ENCODE measurements at places on chromosomes 2 and 18.
A peak's percentile ranks its signal among the peaks of the same experiment; 100 is the strongest.

DNA sequence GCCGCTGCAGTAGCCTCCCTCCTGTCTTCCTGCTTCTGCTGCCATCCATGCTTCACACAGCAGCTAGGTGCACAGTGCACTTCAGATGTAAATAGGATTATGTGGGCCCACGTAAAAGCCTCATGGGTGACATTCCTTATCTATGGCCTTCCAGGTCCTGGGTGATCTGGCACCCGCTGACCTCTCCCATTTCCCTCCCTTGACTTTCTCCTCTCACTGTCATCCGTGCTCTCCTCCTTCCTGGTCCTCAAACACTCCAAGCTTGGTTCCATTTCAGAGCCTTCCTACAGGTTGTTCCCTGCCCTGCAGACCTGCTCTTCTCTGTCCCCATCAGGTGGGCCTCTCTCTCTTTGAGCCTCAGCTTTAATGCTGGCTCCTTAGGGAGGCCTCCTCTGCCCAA lies 4.0 kb upstream of the SMYD5 start:
- no peak for DNase-seq

GRCh38 chr2:70979180-70979488 lies 704 bp downstream of the ANKRD53 start:
- no peak for DNase-seq

GRCh38 chr18:21049306-21049705 lies 62.3 kb downstream of the ROCK1 start:
- peak; percentile 3 for DNase-seq

- no peak for DNase-seq
Observed at GRCh38 chr2:101690547-101691152, 6.9 kb upstream of the MAP4K4 start.
